Stimulated activated CD8-positive, alpha-beta memory T cell treated with anti-CD3 and anti-CD28 coated beads, Interleukin-4, amount 100 ng/mL, for 4 hours (primary cell): ENCODE measurements at places on chromosomes 7 and 10.

GRCh38 chr10:97459111-97459510 is 13.1 kb downstream of the ZDHHC16 start:
- no peak for DNase-seq

- no peak for DNase-seq
These were observed 190.2 kb upstream of the HGF start for GRCh38 chr7:81960026-81960425.

DNA sequence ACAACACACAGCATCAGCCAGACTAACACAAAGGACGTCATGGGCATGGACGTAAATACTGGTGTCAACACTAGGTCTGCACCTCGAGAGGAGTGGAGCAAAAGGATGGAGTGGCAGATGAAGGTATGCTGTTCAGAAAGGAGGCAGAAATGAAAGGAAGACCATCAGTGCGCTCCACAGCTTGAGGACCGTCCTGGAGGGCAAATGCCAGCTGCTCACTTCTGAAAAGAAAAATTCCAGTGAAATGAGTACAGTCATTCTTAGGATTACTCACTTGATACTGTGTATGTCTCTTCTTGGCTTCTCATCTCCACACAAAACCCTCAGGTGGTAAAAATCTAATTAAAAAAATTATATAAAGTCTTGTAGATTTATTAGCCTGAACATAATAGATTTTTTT is 44.8 kb downstream of the EGFR start:
- no peak for DNase-seq

GRCh38 chr10:100912605-100913469 is at the start of gene SLF2:
SLF2 (plus strand) TSS chr10:100912963; CDS start chr10:100913111, 148 bp downstream.
- DNase-seq, result peak; percentile 79

GRCh38 chr7:55533050-55533728 is 39.1 kb downstream of the VOPP1 start:
- DNase-seq, result peak; percentile 56

DNA sequence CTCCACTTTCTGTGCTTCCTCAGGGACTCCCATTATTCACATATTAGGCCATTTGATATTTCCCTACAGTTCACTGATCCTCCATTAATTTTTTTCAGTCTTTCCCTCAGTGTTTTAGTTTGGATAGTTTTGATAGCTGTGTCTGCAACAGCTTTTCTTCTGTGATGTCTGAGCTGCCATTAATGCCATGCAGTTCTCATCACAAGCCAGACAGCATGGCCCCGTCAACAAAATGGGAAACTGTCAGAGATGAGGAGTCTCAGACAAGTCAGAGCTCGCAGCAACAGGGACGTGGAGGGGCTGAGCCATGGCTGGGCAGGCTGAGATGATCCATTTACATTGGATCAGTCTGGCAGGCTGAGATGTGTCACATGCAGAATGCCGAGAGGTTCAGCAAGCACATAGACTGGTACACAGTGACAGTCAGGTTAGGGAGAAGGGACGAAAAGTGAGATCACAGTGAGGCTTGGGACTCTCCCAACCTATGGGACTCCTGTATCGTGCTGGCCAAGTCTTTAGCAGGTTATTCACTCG is 65.4 kb downstream of the NPS start:
- DNase-seq, result no peak

DNA sequence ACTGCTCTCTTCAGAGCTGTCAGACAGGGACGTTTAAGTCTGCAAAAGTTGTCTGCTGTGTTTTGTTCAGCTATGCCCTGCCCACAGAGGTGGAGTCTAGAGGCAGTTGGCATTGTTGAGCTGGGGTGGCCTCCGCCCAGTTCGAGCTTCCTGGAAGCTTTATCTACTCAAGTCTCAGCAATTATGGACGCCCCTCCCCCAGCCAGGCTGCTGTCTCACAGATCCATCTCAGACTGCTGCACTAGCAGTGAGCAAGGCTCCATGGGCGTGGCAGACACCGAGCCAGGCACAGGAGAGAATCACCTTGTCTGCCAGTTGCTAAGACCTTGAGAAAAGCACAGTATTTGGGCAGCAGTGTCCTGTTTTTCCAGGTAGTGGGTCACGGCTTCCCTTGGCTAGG is 98.1 kb downstream of the SDHAF3 start:
- no peak for DNase-seq

DNA sequence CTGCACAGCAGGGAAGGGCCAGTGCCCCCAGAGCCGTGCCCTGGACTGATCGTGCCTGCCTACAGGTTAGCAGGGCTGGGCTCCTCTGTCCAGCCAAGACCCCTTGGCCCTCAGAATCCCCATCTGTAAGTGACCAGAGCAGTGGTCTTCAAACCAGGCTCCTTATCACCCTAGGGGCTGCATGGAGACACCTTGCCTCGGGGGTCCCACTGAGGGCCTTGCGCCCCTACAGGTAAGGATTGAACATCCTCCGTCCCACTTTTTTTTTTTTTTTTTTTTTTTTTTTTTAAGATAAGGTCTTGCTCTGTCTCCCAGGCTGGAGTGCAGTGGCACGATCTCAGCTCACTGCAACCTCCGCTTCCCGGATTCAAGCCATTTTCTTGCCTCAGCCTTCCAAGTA is 32.6 kb upstream of the RADIL start:
- no peak for DNase-seq

DNA sequence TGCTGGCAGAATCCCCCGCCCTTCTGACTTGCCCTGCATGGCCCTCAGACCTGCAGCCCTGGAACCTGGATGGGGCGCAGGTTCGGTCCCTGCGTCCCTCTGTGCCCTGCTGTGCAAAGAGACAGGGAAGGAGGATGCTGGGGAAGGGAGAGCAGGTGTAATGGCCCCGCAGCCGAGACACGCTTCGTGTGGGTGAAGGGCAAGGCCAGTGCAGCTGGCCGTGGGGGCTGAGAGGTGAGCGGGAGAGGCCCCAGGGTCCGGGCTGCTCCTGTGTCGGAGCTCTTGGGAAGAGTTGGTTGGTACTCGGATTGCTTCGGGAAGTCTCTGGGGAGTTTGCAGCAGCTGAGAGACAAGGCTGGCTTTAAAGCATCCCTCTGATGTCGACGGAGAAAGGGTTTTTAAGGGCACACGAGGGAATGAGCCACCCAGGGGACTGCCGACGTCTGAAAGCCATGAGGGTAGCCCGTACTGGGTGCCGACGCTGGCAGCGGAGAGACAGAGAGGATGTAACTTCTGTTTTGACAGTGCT is 6.5 kb downstream of the ELFN1 start:
- DNase-seq, result no peak

- no peak for DNase-seq
These were observed 7.8 kb upstream of the GPR22 start for GRCh38 chr7:107461938-107462533.

DNA sequence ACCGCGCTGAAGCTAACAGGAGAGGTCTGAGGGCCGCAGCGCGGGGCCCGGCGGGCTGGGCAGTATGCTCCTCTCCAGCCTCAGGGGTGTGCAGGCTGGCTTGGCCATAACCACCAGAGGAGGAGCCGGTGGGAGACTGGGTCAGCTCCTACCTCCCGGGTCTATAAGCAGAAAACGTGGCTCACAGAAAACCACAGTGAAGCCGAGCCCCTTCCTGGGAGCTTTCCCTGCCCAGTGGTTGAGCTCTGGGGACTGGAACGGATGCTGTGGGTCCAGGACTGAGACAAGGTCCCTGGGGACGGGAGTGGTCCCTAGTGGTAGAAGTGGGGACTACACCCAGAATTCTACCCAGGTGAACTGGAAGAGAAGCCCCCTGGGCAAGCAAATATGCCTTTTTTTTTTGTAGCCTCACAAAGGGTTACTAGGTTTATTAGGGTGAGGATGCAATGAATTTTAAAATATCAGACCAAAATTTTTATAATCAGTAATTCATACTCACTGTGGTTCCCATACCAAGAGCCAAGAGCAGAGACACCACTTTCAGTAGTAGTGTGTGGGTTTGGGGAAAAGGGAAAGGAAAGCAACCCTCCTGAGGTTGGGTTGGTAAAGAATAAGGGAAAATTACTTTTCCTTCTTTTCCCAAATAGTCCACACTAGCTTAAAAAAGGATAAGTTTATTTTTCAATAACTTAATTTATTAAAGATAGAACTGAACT is 67.9 kb upstream of the PRKCQ start:
- DNase-seq, result peak; percentile 52

GRCh38 chr10:71138166-71138830 is 74.1 kb upstream of the UNC5B start:
- no peak for DNase-seq

GRCh38 chr7:47528471-47528870 is 53.4 kb downstream of the TNS3 start:
- DNase-seq, result no peak

DNA sequence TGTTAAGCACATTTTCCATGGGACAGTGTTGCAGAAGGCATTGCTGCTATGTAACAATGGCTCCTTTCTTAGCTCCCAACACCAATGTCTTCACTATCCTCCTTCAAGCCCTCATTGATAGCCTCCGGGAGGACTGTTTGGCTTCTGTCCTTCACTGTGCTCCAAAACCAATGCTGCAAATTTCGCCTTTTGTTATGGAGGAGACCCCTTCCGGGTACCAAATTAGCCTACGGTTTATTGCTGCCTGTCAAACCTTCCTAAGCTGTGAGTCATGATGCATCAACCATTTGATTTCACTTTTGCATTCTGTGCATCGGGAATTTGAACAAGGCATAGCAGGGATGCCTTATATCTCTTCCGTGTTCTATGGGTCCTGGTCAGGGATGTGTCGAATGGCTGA is 432.9 kb downstream of the GATA3 start:
- DNase-seq, result no peak

DNA sequence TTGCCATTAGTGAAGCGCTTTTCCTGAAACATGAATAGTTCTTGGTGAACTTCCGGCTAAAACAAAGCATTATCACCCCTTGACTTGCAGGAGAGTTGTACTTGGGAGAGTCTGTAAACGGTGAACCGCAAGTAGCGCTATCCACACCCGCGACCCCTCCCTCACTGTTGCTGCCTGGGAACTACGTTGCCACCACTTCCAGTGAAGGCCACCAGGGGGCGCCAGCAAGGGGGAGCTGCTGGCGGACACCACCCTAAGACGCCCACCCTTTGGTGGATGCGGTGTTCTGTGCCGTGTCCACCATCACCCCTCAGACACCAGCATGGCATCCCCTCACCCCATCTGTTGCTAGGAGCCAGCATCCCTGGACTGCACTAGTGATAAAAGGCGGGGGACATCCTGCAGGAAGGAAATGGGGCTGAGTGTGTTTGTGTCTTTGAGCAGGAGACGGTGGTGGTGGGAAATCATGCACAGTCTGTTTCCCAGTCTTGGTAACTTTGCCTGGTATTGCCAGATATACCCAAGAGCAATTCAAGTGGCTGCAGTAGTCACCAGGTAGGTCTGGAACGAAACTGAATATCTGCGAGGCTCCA is 298.2 kb downstream of the FRMD4A start:
- DNase-seq, result no peak

- DNase-seq, result no peak
These were observed 20.5 kb upstream of the ITGA8 start for GRCh38 chr10:15740261-15740660.

GRCh38 chr10:239109-239508 is 103.9 kb downstream of the ZMYND11 start:
- no peak for DNase-seq

DNA sequence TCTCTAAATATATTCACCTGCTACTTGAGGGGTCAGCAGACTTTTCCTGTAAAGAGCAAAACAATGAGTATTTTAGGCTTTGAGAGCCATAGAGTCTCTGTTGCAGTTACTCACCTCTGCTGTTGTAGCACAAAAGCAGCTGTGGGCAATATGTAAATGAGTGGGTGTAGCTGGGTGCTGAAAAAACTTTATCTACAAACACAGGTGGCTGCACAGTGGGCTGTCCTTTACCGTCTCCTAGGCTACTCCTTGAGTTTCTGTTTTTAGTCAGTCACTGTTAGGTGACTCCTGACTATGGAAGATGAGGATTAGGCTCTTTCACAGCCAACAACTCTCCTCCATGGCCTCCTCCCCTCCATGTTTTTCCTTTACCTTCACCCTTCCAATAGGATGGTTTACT is 286.1 kb upstream of the C7orf33 start:
- DNase-seq, result no peak

DNA sequence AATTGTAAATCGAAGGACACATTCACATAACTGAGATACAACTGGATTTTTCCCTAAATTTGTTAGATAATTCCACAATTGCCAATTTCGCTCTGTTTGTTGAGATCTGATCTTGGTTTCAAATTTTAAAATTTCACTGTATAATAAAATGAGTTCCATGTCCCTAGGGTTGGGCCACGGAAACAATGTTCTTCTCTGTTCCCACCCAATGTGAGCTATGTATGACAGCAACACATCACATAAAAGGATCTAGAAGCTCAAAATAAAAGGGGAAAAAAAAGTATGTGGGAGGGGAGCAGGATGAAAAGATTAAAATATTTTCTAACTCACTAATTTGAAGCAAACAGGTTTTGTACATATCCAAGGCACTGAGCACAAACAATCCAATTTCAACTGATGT is 287.8 kb upstream of the MKLN1 start:
- no peak for DNase-seq

- DNase-seq, result no peak
These were observed 20.4 kb downstream of the DNAJB12 start for GRCh38 chr10:72334196-72334824.

- no peak for DNase-seq
These were observed 12.9 kb downstream of the JCAD start for GRCh38 chr10:30046476-30046875.

GRCh38 chr10:132866601-132867381 is 75.6 kb downstream of the CFAP46 start:
- DNase-seq, result no peak

- DNase-seq, result no peak
These were observed 16.0 kb downstream of the GATA3 start for GRCh38 chr10:8070440-8070839.

GRCh38 chr10:118680197-118680596 is 74.6 kb downstream of the CACUL1 start:
- no peak for DNase-seq

DNA sequence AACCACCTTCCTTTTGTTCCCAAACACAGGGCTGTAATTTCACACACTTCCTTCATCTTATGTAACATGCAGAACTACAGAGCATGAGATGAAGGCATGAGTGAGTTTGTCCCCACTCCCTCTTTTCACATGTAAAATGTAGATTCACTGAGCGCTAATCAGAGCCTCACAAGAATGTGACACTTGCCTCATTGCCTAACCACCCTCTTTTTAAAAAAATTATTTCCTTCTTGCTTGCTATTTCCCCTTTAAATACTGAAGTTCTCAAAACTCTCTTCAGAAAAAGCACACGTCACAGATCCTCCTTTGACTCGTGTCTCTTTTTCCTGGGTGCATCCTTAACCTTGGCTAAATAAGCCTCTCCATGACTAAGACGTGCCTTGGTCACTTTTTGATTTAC is 121.2 kb upstream of the TARP start:
- DNase-seq, result no peak

- DNase-seq, result no peak
These were observed 122.2 kb downstream of the ANKRD7 start for GRCh38 chr7:118346748-118347147.

GRCh38 chr10:48439031-48439430 is 132.6 kb downstream of the MAPK8 start:
- DNase-seq, result no peak
